WTC11 (cell line): ENCODE measurements at places on chromosomes 3 and 15.

GRCh38 chr3:5798809-5799208 is 611.3 kb downstream of the EDEM1 start:
- H3K4me1 ChIP-seq = no peaks in the 10 kb centered on the region
- H3K27me3 ChIP-seq = no peaks in the 10 kb centered on the region; the same call in 1 of the 2 replicates
- peaks cover 14% of the 10 kb centered on the region for H3K36me3 ChIP-seq
- H3K4me3 ChIP-seq = no peak overlapping the region

- H3K27ac ChIP-seq = no peak overlapping the region
- H3K36me3 ChIP-seq = no peaks in the 10 kb centered on the region
- H3K27me3 ChIP-seq = no peaks in the 10 kb centered on the region; the same call in 1 of the 2 replicates
- H3K4me3 ChIP-seq = no peak overlapping the region
Measured at GRCh38 chr3:103127098-103127630, 692.3 kb downstream of the ZPLD1 start.

- H3K27ac ChIP-seq = no peak overlapping the region
- no peak for DNase-seq
Measured at GRCh38 chr15:70418943-70419342, 321.2 kb upstream of the TLE3 start.

- H3K4me1 ChIP-seq = peaks cover 22% of the 10 kb centered on the region
- peak within 1 kb of the TSS; percentile 90 for H3K4me3 ChIP-seq
- no peaks in the 10 kb centered on the region for H3K36me3 ChIP-seq
Measured at GRCh38 chr3:111998636-111999483, at the start of gene TAGLN3. Gene TAGLN3, plus strand, starts transcription at chr3:111998922. Its CDS starts 501 bp downstream, at chr3:111999423.

DNA sequence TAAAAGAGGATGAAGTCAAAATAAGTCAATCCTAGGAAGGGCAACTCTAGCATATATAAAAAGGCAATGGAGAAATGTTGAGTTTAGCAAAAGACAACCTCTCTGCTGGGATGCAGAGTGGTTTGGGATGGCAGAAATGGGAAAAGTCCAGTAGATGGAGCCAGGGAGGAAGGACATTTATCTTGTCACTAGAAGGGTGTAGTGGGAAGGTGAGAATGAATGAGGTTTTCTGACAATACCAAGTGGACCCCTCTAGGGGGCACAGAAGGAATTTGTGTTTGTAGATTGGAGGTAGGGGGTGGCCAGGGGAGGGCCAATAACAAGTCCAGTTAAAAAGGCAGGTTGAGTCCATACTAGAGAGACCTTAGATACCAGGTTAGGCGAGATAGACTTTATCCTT is 80.0 kb downstream of the THSD4 start:
- no peaks in the 10 kb centered on the region for H3K27me3 ChIP-seq
- H3K27ac ChIP-seq = no peak overlapping the region
- no peaks in the 10 kb centered on the region for H3K36me3 ChIP-seq
- H3K4me1 ChIP-seq = peaks cover 6% of the 10 kb centered on the region

- H3K27ac ChIP-seq = no peak overlapping the region
- H3K4me3 ChIP-seq = no peak overlapping the region
- DNase-seq = no peak
- peaks cover 15% of the 10 kb centered on the region for H3K4me1 ChIP-seq
- H3K36me3 ChIP-seq = no peaks in the 10 kb centered on the region
- no peaks in the 10 kb centered on the region for H3K27me3 ChIP-seq
Measured at GRCh38 chr3:58464866-58465265, 27.0 kb upstream of the KCTD6 start.

DNA sequence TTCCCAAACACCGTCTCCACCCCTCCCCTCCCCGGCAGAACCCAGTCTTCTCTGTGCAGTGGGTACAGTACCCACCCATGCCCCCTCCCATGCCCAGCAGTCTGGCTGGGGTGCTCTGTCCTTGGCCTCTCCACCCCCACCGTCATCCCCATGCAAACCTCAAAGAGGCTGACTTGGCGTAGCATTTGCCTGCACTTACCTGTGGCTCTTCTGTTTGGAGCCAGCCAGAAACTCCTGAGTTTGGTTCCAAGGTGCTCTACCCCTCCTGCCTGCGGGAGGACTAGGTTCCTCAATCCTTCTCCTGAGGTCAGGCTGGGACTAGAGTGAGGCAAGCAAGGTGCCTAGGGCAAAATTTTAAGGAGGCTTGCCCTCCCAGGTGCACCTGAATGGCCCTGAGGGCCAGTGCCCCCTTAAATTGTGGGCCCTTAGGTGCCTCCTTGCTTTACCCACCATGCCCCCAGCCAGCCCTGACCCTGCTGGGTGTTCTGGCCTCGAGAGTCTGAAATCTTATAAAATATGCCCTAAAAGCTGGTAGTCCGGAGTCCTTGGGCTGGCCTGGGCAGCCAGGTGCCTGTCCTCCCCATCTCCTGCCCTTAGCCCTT is 47.1 kb upstream of the C15orf39 start:
- no peak overlapping the region for H3K4me3 ChIP-seq
- peaks cover 8% of the 10 kb centered on the region for H3K4me1 ChIP-seq
- H3K36me3 ChIP-seq = no peaks in the 10 kb centered on the region
- DNase-seq = no peak

DNA sequence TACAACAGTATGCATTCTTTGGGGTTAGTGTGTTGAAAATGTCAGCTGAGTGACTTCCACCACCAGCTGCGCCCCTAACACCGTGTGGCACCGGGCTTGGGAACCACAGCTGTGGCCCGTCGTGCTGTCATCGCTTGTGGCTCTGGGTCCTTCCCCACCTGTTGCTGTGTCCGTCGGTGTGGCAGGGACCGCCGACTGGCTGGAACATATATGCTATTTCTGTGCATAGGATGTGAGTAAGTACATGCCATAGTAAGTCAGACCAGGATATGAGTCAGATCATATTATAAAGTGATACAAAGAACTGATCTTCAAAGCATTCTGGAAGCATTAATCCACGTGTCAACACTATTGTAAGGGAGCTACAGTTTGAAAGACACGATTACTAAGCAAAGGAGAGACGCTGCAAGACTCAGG is 31.9 kb downstream of the EHD4 start:
- DNase-seq = no peak
- H3K27me3 ChIP-seq = no peaks in the 10 kb centered on the region
- no peak overlapping the region; the same call in 1 of the 2 replicates for H3K27ac ChIP-seq
- no peak overlapping the region for H3K4me3 ChIP-seq

GRCh38 chr3:197355713-197356112 is 57.3 kb upstream of the DLG1 start:
- H3K36me3 ChIP-seq = peaks cover 25% of the 10 kb centered on the region
- no peak for DNase-seq
- H3K27me3 ChIP-seq = peaks cover 7% of the 10 kb centered on the region

DNA sequence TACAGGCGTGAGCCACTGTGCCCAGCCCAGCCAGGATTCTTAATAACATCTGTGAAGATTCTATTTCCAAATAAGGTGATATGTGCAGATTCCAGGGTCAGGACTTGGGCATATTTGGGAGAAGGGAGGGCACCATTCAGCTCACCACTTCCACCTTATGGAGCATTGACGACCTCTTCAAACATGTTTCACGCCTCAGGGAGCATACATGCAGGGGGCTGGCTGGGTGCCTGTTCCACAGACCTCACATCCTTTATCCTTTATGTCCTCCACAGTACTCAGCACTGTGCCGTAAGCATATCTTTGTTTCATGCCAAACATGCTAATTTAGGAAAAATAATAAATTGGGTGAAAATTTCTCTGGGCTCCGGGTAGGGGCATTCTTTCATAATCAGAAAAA is 229.0 kb downstream of the THSD4 start:
- no peak overlapping the region for H3K4me3 ChIP-seq
- H3K27me3 ChIP-seq = no peaks in the 10 kb centered on the region
- H3K27ac ChIP-seq = no peak overlapping the region
- DNase-seq = no peak
- H3K4me1 ChIP-seq = peaks cover 35% of the 10 kb centered on the region
- H3K36me3 ChIP-seq = no peaks in the 10 kb centered on the region

DNA sequence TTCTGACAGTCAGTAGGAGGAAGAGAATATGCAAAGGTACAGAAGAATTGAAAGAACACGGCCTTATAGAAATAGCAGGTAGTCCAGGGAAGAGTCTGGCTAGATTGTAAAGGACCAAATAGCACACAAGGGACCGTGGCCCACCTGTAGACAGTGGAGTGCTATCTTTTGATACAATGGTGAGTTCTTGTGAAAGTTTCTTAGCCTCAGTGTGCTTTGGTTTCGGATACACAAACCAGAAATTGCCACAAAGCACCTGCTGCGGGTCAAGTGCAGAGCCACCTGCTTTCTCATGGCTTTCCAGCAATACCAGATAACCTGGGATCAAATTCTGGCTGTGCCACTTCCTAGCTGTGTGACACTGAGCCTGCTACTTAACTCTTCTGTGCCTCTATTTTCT is 36.6 kb upstream of the TUBGCP5 start:
- no peaks in the 10 kb centered on the region for H3K36me3 ChIP-seq
- no peak for DNase-seq
- no peaks in the 10 kb centered on the region for H3K27me3 ChIP-seq
- H3K4me3 ChIP-seq = no peak overlapping the region
- no peak overlapping the region for H3K27ac ChIP-seq

DNA sequence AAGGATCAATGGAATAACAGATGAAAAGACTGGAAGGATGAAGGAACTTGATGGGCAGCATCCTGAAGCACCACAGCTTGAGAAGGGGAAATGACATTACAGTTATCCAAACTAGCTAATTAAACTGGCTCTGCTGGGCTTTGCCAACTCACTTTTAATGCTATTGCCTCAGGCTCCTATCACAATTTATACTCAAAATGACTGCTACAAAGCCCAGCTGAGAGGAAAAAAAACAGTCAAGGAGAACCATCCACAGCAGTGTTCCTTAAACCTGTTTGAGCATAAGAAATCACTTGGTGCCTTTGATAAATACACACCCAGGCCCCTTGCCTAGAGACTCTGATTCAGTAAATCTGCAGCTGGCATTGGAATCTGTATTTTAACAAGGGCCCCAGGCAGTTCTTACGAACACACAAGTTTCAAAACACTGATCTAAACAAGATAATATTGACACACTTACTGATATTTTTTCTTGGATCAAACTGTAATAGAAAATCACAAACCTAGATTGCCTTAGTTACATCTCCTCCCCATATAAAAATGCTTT is 85.8 kb downstream of the MB21D2 start:
- no peak for DNase-seq
- no peak overlapping the region for H3K27ac ChIP-seq
- H3K27me3 ChIP-seq = no peaks in the 10 kb centered on the region
- H3K36me3 ChIP-seq = peaks cover 10% of the 10 kb centered on the region; the same call in 1 of the 2 replicates

GRCh38 chr15:101266787-101267186 is 10.5 kb downstream of the SELENOS start:
- peaks cover 26% of the 10 kb centered on the region for H3K36me3 ChIP-seq
- no peak for DNase-seq
- H3K27ac ChIP-seq = 0 out of 2 replicates have a peak overlapping the region, but pooled peaks have one; percentile 38
- no peaks in the 10 kb centered on the region for H3K27me3 ChIP-seq
- peaks cover 11% of the 10 kb centered on the region for H3K4me1 ChIP-seq

GRCh38 chr15:100763835-100764750 is 115.5 kb upstream of the ALDH1A3 start:
- peak; percentile 5 for DNase-seq
- no peak overlapping the region for H3K27ac ChIP-seq
- no peaks in the 10 kb centered on the region for H3K27me3 ChIP-seq
- H3K4me1 ChIP-seq = peaks cover 22% of the 10 kb centered on the region
- no peak overlapping the region for H3K4me3 ChIP-seq

DNA sequence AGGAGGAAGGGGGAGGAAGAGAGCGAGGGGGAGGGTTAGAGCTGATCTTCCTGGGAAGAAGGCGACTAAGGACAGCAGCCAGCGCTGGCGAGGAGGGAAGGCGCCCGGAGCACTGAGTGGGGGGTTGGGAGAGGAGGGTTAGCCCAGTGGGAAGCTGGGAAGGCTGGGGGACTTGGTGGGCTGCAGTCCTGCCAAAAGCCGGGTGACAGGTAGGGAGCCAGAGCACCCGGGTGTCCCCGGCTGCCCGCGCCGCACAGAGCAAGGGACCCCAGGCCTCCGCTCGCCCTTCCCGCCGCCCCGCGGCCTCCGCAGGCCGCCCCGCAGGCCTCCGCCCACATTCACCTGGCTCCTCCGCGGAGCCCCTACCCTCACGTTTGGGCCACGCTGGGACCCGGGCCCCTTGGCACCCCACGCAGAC is 448 bp downstream of the SLC12A8 start:
- no peak overlapping the region for H3K27ac ChIP-seq
- peak; percentile 57 for DNase-seq
- peaks cover 13% of the 10 kb centered on the region; the same call in 1 of the 2 replicates for H3K27me3 ChIP-seq

- H3K27ac ChIP-seq = no peak overlapping the region
- no peaks in the 10 kb centered on the region for H3K27me3 ChIP-seq
- no peaks in the 10 kb centered on the region for H3K36me3 ChIP-seq
- no peak for DNase-seq
- H3K4me1 ChIP-seq = peaks cover 73% of the 10 kb centered on the region
Measured at GRCh38 chr3:192821161-192821560, 93.8 kb upstream of the FGF12 start.

GRCh38 chr3:142213298-142213697 is 12.1 kb downstream of the GK5 start:
- H3K36me3 ChIP-seq = peaks cover 21% of the 10 kb centered on the region
- DNase-seq = no peak
- H3K27me3 ChIP-seq = no peaks in the 10 kb centered on the region
- peaks cover 19% of the 10 kb centered on the region for H3K4me1 ChIP-seq
- H3K4me3 ChIP-seq = no peak overlapping the region

- no peak overlapping the region for H3K27ac ChIP-seq
- no peak for DNase-seq
- peaks cover 28% of the 10 kb centered on the region for H3K4me1 ChIP-seq
- no peaks in the 10 kb centered on the region for H3K36me3 ChIP-seq
- H3K27me3 ChIP-seq = no peaks in the 10 kb centered on the region
Measured at GRCh38 chr15:79680720-79681119, 216.1 kb downstream of the MTHFS start.

GRCh38 chr3:38620236-38620635 is 29.3 kb downstream of the SCN5A start:
- DNase-seq = no peak
- no peak overlapping the region for H3K4me3 ChIP-seq
- no peak overlapping the region for H3K27ac ChIP-seq
- peaks cover 16% of the 10 kb centered on the region for H3K4me1 ChIP-seq
- H3K36me3 ChIP-seq = no peaks in the 10 kb centered on the region; the same call in 1 of the 2 replicates

DNA sequence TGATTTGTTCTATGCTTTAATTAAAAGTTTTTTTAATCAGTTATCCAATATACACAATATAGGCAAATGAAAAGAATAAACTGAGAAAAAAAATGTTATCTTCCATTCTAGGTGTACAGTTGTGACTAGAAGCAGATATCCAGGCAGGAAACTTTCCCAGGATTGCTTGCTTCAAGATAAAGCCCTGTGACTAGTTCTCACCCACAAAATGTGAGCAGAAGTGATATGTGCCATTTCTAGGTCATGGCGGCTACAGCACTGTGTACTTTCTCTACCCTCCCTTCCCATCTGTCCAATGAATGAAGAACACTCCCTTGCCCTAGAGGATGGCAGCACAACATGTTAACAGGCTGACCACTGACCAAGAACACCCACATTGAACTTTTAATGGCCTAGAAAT is 110.5 kb upstream of the STT3B start:
- H3K36me3 ChIP-seq = no peaks in the 10 kb centered on the region
- no peak for DNase-seq
- H3K27me3 ChIP-seq = no peaks in the 10 kb centered on the region
- peaks cover 5% of the 10 kb centered on the region for H3K4me1 ChIP-seq

- no peak for DNase-seq
- no peaks in the 10 kb centered on the region for H3K36me3 ChIP-seq
- H3K27me3 ChIP-seq = peaks cover 3% of the 10 kb centered on the region; the same call in 1 of the 2 replicates
- H3K4me1 ChIP-seq = peaks cover 49% of the 10 kb centered on the region
Measured at GRCh38 chr15:70761046-70761445, 2.3 kb downstream of the UACA start.
